GM20000 (cell line): ENCODE measurements at places on chromosomes 12 and 14.

DNA sequence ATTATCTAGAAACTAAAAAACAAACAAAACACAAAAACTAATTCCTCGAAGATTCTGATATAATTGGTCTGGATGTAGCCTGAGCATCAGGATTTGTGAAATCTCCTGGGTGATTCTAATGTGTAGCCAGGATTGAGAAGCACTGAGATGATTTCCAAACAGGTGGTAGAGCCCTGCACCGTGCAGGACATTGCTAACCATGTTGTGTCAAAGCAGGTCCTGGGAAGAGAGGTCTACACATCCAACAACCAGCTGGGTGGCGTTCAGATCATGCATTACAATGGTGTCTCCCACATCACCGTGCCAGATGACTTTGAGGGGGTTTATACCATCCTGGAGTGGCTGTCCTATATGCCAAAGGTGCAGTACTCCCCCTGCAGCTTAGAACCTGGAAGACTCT is 56.3 kb downstream of the FOXN4 start:
- no peak for DNase-seq

- DNase-seq, result peak; percentile 63
Observed at GRCh38 chr12:685388-685787, 22.1 kb upstream of the NINJ2 start.

DNA sequence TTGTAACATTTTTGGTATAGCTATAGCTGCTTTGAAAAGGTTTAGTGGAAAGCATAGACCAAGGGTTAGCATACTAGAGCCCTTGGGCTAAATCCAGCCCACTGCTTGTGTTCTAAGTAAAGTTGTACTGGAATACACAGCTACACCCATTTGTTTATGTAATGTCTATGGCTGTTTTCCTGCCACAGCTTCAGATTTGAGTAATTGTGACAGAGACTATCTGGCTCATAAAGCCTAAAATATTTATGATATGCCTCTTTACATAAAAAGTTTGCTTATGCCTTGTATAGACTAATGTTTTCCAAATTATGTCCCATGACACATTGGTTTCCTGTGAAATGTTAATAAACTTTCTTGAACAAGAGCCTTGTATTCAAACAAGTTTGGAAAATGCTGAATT is 234.8 kb upstream of the ATP2B1 start:
- DNase-seq, result no peak

DNA sequence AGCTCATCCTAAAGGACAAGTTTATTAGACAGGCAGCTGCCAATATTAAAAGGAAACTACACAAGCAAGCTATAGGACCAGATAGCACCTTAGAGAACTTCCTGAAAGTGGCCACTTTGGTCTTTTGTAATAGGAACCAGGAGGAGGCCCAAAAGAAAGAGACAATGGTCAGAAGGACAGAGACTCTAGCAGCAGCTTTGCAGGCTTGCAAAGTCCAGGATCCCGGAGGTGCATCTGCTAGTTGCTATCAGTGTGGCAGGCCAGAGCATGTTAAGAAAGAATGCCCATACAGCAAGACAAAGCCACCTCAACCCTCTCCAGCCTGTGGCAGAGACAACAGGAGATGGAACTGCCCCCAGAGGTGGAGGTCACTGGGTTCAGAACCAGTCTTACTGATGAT is 23.4 kb downstream of the APOBEC1 start:
- DNase-seq, result no peak

DNA sequence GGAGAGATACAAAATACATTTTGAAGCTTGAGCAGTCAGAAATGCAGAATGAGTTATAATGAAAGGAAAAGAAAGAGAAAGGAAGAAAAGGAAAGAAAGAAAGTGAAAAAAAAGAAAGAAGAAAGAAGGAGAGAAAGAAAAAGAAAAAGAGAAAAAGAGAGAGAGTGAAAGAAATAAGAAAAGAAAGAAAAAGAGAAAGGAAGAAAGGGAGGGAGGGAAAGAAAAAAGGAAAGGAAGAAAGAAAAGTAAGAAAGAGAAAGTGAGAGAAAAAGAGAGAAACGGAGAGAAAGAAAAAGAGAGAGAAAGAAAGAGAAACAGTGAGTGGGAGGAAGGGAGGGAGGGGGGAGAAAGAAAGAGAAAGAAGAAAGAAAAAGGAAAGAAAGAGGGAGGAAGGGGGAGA is 549.9 kb downstream of the GALC start:
- no peak for DNase-seq

GRCh38 chr12:53071591-53072551 is 7.3 kb downstream of the SPRYD3 start:
- DNase-seq, result no peak

- DNase-seq, result no peak
Observed at GRCh38 chr14:34632411-34632978, 2.5 kb upstream of the SNX6 start.

DNA sequence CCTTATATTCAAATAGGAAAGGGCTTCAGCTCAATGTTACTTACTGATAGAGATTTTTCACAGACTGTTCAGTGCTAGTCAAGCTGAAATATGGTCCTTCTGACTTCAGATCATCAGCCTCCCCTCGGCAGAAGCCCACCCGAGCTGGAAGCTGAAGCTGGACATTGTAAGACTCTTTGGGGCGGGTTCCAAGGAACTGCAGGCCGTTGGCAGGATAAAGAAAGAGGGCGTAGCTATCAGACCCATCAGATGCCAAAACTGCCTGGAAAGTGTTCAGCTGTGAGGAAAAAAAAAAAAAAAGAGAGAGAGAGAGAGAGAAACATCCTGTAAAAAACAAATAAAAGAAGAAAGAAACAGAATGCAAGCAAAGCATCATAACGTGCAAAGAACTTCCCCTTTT is 8.8 kb downstream of the NID2 start:
- no peak for DNase-seq

- no peak for DNase-seq
Observed at GRCh38 chr14:72013721-72014345, 81.6 kb downstream of the RGS6 start.

GRCh38 chr14:52077256-52077979 is 8.6 kb upstream of the NID2 start:
- DNase-seq, result no peak

- no peak for DNase-seq
Observed at GRCh38 chr14:46818147-46818546, 166.6 kb upstream of the RPL10L start.

DNA sequence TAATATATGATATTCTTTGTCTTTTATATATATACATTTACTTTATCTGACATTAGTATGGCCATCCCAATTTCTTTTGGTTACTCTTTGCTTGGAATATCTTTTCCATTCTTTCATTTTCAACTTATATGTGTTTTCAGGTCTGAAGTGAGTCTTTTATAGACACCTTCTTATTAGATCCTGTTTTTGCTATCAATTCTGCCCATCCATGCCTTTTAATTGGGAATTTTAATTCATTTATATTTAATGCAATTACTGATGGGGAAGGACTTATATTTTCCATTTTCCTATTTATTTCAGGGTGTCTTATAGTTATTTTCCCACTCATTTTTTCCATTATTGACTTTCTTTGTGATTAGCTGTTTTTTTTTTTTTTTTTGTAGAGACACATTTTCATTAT is 43.4 kb downstream of the GABARAPL1 start:
- no peak for DNase-seq

- DNase-seq, result no peak
Observed at GRCh38 chr12:68561830-68562229, 48.9 kb upstream of the RAP1B start.

GRCh38 chr12:130796985-130797686 is 41.9 kb downstream of the STX2 start:
- DNase-seq, result peak; percentile 63

GRCh38 chr14:92439537-92440344 is 73.8 kb upstream of the RIN3 start:
- DNase-seq, result no peak

DNA sequence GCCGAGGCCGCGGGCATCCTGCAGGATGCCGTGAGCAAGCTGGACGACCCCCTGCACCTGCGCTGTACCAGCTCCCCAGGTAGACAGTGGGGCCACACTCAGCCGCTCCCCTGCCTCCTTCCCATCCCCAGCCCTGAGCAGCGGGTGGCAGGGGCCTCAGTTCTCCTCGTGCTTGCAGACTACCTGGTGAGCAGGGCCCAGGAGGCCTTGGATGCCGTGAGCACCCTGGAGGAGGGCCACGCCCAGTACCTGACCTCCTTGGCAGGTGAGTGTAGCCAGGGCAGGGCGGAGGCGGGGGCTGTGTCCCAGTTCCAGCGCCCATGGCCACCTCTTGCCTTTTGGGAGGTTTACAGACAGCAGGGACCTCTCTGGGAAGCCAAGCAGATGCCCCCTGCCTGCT is 22.9 kb downstream of the HIP1R start:
- no peak for DNase-seq

DNA sequence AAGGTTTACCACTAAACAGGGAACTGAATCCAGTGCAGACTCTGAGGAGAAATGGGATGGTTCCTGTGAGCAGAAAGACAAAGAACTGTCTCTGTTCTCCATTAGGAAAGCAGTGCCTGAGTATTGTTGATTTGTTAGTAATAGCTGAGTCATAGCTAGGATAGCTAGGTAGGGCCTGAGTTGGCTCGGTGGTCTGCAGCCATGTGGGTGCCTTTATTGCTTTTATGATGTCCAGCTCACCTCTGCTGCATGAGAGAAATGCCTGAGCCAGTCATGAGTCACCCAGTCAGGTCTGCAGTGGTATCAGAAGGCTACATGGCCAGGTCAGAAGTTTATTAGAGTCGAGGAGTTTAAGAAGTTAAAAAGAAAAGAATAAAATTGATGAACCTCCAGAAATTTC is 24.2 kb downstream of the TRHDE start:
- no peak for DNase-seq

GRCh38 chr12:77023501-77023900 is 41.9 kb downstream of the E2F7 start:
- no peak for DNase-seq

GRCh38 chr14:102554821-102555819 is 37.3 kb upstream of the RCOR1 start:
- DNase-seq, result peak; percentile 87

GRCh38 chr14:74660167-74660566 is 48.1 kb upstream of the LTBP2 start:
- DNase-seq, result no peak

GRCh38 chr12:42862055-42862454 is 272.5 kb upstream of the PRICKLE1 start:
- DNase-seq, result no peak

GRCh38 chr12:123131879-123132402 is 18.9 kb downstream of the PITPNM2 start:
- DNase-seq, result no peak

GRCh38 chr12:22543246-22544037 is 900 bp downstream of the C2CD5 start:
- DNase-seq, result peak; percentile 58

GRCh38 chr12:131349397-131350127 is 361.3 kb upstream of the SFSWAP start:
- no peak for DNase-seq

- no peak for DNase-seq
Observed at GRCh38 chr14:74510959-74511409, 17.4 kb downstream of the ISCA2 start.

DNA sequence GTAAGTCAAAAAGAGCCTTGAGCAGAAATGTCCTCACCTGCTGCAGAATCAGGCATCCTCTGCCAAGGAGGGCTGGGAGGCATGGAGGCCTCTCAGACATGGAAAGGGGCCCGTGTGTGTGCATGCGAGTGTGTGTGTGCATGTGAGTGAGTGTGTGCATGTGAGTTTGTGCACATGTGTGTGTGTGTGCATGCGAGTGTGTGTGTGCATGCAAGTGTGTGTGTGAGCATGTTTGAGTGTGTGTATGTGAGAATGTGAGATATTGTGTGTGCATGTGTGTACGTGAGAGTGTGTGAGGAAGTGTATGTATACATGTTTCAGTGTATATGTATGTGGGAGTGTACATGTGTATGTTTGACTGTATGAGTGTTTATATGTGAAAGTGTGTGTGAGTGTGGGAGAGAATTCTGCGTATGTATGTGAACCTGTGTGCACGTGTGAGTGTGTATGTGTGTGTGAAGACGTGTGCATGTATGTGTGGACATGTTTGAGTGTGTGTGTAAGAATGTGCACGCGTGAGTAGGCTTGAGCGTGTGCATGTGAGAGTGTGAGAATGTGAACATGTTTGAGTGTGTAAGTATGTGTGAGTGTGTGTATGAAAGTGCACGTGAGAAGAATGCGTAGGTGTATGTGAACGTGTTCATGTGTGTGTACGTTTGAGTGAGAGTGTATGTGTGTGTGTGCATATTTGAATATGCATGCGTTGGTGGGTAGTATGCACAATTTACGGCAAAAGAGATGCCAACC is 90.8 kb downstream of the TBX5 start:
- no peak for DNase-seq

GRCh38 chr12:54350743-54351142 is 13.5 kb downstream of the GPR84 start:
- DNase-seq, result no peak

GRCh38 chr14:31263485-31264133 is 56.0 kb upstream of the HECTD1 start:
- no peak for DNase-seq

DNA sequence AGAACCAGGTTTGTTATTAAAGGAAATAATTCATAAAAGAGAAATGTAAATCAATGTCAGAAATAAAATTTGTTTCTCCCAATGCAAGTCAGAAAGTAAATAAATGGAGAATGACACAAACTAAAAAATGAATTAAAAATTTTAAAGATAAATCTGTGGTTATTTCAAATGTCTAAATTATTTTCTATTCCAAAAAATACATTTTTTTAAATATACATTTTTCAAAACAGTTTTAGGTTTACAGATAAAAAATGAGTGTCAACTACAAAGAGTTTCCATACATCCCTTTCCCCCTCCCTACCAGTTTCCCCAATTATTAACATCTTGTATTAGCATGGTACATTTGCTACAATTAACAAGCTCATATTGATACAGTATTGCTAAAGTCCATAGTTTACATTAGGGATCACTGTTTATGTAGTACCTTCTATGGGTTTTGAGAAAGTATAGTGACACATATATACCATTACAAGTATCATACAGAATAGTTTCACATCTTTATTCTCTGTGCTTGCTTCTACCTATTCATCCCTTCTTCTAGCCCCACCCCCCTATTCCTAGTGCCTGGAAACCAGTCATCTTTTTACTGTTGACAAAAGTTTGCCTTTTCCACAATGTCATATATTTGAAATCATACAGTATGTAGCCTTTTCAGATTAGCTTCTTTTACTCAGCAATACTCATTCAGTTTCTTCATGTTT is 104.2 kb downstream of the RALGAPA1 start:
- no peak for DNase-seq

GRCh38 chr12:94807951-94808350 is 157.6 kb upstream of the TMCC3 start:
- DNase-seq, result no peak

GRCh38 chr14:38078393-38078792 is 129.3 kb upstream of the SSTR1 start:
- no peak for DNase-seq

GRCh38 chr14:68047906-68048305 is 228.3 kb downstream of the RAD51B start:
- DNase-seq, result no peak

DNA sequence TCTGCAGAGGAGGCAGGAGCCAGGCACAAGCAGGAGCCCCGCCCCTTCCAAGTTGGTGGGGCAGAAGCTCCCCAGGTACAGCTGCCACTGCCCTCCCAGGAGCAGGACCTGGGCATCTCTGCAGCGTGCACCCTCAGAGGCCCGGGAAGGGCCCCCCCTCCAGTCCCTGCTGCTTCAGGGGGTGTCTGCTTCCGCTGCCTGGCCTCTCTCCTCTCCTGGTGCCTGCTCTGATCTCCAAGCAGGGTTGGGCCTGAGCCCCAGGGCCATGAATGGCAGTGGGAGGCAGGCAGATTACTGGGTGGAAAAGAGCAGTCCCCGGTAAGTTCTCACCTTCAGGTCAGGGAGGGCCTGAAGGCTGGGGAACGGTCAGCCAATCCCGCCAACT is 35.0 kb downstream of the KRT76 start:
- no peak for DNase-seq
